ENCODE measurements at places on chromosomes 5 and 9.

DNA sequence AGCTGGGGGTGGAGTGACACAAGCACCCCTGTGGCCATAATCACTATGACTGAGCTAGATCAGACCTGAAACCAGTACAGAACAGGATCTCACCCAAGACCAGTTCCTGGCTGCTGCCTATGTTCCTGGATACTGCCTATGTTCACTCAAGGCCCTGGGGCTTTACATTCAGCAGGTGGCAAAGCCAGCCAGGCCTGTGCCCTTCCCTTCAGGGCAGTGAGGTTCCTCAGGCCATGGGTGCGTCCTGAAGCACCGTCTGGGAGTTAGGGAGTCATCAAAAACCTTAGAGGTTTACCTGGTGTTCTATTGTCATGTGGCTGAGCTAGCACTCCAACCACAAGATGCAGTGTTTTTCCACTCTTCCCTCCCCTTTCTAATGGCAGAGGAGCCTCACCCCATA, 419.8 kb downstream of the TMEM232 start:
- DNase-seq: no peak

- no peak for DNase-seq
These were observed 45.9 kb upstream of the GABRP start for GRCh38 chr5:170737591-170737990.

DNA sequence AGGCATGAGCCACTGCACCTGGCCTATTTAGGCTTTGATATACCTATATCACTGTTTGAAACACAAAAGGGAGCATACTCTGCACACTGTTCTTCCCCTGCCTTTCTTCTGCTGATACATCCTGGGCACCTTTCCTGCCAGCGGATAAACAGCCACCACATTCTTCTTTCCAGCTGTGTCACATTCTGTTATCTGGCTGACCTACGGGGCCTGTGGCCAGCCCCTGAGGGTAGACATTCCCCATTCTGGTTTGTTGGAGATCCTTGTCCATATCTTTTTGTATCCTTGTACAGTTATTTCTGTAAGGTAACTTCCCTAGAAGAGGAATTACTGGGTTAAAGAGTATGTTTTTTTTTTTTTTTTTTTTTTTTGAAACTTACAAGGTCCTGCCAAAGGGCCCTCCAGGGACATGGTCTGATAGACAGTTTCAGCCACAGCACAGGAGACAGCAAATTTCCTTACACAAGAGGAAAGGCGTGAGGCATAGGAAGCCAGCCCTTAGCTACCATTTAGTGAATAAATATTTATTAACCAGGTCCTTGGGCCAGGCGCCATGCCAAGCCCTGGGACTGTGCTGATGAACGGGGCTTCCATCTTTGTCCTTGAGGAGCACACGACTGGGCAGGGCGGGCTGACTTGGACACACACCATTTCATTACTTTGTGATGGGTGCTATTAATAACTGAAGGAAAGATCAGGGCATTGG, 57.8 kb downstream of the ERGIC1 start:
- no peak for DNase-seq

- DNase-seq: no peak
These were observed 453.5 kb downstream of the CAAP1 start for GRCh38 chr9:26439061-26439624.

DNA sequence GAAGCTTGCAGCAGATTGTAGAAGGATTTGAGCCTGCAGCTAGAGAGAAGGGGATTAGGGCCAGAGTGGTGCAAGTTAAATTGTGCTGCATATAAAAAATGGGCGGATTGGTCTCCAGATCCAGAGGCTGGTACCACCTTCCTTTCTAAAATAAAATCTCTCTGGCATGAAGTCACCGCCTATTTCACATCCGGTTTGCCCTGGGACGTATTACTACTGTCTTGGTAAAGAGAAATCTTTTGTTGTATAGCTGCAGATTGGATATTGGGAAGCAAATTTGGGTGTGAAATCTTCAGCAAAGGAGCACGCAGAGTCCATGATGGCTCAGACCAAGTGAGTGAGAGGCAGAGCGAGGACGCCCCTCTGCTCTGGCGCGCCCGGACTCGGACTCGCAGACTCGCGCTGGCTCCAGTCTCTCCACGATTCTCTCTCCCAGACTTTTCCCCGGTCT, at the start of gene GABRA1:
Gene GABRA1 (plus strand): TSS at position 180 of the 451 bp plus-strand sequence. CDS start 2,691 bp downstream, outside the sequence.
- no peak for DNase-seq

DNA sequence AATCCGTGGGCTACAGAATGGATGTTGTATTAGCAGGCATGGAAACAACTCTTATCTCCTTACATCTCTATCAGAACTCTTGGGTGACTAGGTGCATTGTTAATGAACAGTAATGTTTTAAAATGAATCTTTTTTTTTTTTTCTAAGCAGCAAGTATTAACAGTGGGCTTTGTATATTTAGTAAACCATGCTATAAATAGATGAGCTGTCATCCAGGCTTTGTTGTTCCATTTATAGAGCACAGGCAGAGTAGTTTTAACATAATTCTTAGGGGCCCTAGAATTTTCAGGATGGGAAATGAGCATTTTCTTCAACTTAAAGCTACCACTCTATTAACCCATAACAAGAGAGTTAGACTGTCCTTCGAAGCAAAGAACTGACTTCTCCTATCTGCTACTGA, 233.7 kb upstream of the ADAMTSL1 start:
- DNase-seq: no peak

DNA sequence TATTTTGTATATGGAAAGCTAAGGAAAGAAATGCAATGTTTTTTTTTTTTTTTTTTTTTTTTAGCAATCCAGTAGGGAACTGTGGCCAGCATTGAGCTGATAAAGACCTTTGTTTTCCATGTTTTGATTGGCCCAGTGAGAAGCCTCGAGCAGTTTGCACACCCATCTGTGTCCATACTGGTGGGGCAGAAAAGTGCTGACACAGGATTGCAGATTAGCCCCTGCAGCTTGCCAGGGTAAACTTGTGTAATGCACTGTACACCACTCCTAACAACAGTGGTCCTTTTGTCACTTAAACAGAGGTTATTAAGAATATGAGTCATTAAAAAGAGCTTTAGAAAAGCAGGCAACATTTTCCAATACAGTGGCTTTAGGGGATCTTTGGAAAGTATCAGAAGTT, 132.8 kb upstream of the CDKN2B start:
- DNase-seq: no peak

- no peak for DNase-seq
These were observed 84.1 kb downstream of the PTPDC1 start for GRCh38 chr9:94168203-94169000.

DNA sequence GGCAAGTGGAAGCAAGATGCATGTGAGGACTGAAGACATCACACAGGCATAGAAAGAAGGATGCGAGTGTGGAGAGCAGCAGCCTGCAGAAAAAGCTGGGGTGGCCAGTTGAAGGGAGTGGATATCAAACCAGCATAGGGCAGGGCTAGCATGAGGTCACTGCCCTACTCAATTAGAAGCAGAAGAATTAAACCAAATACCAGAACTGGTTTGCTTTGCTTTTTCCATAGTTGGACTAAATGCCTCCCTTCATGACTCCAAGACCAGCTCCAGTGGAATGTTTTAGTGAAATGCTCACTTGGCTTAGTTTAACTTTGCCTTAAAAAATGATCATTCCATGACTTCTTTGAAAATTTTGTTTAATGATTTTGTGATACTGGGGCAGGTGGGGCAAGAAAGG, 45.8 kb downstream of the TMEM167A start:
- DNase-seq: no peak

DNA sequence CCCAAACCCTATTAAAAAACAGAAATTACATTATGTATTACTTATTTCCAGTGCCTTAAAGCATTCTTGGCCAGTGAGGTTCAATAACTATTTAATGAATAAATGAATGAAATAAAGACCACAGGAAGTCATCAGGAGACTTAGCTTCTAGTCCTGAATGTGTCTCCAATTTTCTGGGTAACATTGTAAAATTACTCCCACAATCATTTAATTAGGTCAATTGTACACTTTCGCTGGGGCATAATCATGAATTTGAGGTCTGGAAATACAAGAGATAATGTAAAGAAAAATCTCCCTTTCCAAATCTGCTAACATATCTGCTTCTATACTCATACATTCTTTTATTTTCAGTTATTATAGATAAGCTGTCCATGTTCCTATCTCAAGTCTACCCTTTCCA, 199.2 kb downstream of the TLR4 start:
- no peak for DNase-seq

DNA sequence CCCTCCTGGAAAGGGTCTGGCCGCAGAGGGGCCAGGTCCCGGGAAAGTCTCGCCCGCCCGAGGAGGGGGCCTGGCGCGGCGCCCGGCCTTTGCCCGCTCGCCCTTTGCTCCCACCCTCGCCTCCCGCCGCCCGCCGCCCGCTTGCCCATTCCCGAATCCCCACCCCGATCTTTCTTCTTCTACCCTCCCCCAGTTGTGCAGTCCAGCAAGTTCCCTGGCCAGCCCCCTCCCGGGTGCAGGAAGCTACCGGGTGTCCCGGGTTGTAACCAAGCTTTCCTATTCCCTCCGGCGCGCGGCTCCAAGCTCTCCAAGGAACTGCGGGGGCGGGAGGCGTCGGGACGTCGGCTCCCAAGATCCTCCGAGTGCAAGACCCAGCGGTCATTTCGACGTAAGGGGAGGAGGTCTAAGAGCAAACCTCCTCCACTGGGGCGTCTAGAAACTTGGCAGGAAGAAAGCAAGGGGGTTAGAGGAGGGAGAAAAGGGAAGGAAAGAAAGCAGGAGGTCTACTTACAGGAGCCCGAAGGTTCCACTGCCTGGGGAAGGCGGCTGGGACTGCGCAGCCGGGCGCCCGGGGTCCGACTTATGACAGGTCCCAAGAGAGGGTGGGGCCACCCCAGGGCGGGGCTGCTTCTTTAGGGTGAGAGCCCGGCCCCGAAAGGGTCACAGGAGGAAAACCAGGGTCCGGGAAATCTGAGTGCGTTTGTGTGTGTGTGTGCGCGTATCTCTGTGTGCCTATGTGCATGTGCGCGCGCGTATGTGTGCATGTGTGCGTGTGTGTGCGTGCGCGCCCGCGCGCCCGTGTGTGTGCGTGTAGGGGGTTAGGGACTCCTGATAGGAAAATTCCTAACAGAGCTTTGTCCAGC, at the start of gene PTGR1:
Gene PTGR1 (minus strand): TSS at position 556 of the 863 bp plus-strand sequence. CDS start 2,225 bp downstream, outside the sequence.
- no peak for DNase-seq

DNA sequence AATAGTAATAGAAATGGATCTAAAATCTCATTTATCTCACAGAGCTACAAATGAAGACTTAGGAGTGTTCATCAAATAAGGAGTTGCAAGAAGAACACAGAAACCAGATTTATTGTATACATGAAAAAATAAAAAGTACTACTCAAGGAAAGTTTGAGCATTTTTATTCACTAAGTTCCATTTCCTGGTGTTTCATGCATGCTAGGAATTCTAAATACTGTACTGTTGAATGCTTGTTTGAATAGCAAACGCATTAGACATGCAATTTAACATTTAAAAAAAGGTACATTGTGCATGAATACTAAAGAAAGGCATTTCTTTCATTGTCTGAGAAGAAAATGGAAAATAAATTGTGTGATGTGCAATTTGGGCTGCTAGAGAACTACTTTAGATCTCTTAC, 52.1 kb downstream of the C6 start:
- DNase-seq: no peak

DNA sequence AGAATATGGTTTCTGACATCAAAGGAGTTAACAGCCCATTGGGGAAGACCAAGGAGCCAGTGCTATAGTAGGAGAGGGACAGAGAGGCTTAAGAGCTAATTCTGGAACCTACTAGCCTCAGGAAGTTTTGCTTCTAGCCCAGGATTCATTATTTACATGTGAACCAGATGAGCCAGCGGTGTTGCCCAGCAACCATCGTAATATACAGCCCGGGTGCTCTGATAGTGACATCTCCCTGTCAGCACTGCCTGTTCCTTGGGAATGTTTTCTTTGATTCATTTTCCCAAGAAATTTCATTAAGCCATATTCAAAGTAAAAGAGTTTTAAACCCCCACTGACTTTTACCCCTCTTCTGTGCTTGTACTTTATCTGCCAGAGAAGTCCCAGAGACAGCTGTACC, 217.4 kb upstream of the ADAMTSL1 start:
- DNase-seq: no peak

- no peak for DNase-seq
These were observed 16.0 kb downstream of the ABLIM3 start for GRCh38 chr5:149157330-149157729.

GRCh38 chr9:116713271-116713670, 26.2 kb downstream of the TRIM32 start:
- DNase-seq: no peak

- DNase-seq: no peak
These were observed 11.3 kb downstream of the TNC start for GRCh38 chr9:115106642-115107041.

- no peak for DNase-seq
These were observed 198.3 kb downstream of the PLK2 start for GRCh38 chr5:58261605-58262004.

- no peak for DNase-seq
These were observed 150.6 kb upstream of the EDIL3 start for GRCh38 chr5:84535281-84535680.

- DNase-seq: no peak
These were observed 508.4 kb downstream of the NFIB start for GRCh38 chr9:13805546-13805945.

DNA sequence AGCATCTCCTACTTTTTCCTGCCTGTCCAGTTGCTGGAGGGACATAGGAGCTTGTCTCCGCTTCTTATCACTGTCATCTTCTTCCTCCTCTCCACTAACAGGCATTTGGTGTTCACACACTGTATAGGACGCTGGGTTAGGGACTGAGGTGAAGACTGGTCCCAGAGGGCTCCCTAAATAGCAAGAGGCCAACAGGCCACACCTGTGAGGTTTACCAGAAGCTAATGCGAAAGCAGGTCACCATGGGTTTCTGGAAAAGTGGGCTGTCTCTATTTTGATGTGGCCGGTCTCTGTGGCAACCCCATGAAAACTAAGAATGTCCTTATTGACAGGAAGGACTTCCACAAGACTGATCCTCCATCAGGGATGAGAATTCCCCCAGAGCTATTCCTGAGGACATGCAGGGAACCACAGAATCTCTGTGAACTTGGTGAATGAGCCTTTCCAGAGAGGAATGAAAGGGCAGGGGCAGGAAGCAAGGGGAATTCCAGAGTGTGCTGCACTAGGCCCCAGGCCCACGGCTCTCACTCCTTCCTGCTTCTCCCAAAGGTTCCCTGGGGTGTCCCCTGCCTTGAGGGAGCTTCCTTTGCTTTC, 61.7 kb downstream of the DAP start:
- DNase-seq: no peak

DNA sequence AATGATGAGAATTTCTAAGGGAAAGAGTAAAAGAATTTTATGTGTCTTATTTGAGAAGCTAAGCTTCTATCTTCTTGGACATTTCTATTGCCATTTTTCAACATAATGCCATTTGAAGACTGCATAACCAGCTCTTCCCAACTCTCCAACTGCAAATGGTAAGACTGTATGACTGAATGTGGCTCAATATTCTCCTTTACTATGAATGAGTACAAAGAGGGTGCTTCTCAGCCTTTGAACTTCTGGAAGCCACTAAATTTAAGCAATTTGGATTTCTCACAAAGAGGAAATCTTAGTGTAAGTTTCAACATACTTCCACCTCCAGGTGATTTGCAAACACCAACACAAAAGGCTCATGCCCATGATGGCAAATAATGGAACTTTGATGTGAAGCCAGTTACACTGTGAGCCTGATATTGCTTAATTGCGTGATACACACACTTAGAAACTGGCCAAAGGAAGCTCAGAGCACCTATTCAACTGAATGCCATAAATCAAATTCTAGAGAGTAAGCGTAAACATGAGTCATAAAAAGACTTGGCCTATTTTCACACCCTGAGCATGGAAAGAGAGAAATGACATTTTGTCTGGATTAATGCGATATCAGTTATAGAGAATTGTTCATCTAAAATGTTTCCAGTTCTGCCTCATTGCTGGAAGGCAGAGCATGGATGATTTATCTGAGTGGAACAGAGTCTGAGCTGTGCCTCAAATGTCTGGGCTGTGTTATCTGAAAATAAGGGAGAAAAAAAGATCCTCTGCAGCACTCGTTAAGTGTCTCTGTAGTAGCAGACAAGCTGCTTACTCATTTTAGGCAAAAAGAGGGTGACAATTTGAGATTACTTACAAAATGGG, 145.3 kb downstream of the PLK2 start:
- no peak for DNase-seq

Data from activated naive CD8-positive, alpha-beta T cell treated with anti-CD3 and anti-CD28 coated beads, Interleukin-2, amount 50 U/mL, for 16 hours (primary cell).